WERI-Rb-1 (cell line): ENCODE measurements at places on chromosomes 6 and 20.
A peak's percentile ranks its signal among the peaks of the same experiment; 100 is the strongest.

DNA sequence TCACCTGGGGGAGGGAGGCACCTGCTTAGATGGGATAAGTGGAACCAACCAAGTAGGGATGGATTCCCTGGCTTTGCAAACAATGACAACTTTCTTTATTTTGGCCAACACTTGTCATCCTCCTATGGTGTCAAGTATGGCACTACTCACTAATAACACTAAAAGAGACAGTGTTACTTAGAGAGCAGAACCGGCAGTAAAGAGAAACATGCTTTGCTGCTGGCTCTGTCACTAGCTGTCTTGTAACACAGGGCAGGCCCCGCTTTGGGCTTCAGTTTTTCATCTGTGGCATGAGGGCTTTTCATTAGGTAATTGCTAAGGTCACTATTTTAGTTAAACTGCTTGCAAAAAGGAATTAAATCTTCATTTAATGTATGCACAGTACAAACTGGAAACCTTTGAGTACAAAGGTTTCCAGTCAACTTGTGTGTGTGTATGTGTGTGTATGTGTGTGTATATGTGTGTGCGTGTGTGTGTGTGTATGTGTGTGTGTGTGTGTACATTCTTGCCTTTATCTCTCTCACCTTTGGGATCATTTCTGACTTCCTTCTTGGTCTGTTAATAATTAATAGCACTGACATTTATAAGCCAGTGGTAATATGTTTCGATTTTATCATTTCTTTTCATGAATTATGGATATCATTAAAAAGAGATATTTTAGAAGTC, 64.7 kb downstream of the BTBD3 start:
- DNase-seq, result no peak

DNA sequence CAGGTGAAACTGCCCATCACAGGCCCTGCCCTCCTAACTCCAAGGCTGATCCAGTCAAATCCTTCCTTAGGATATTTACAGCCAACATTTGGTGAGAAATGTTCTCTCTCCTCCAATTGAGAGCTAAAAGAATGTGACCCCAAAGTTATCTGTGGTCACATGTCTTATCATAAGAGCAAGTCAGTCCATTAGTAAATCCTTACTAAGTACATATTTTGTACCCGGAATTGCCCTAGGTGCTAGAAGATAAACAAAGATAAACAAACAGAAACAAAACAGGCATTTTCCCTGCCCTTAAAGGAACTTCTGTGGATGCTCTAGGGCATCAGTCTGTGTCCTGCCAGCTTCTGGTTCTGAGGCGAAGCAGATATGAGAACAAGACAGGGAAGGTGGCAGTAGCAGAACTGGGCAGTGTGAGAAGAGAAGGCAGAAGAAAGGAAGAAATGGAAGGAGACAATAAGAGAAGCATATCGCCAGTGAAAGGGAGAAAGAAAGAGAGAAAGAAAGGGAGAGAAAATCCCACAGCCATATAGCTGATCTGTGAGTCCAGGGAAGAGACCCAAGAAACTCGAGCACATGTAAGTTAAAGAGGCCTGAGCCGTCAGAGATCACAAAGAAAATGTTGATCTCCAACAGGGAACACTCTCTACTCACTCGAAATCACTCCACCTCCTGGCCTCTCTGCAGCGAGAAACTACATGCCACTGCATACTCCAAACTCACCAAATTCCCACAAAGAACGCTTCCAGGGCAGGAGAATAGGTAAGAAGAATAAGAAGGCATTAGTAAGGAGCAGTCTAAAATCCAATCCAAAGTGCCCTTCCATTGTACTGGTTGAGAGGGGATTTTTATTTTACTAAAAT, 41.7 kb downstream of the CDK5RAP1 start:
- DNase-seq, result no peak

DNA sequence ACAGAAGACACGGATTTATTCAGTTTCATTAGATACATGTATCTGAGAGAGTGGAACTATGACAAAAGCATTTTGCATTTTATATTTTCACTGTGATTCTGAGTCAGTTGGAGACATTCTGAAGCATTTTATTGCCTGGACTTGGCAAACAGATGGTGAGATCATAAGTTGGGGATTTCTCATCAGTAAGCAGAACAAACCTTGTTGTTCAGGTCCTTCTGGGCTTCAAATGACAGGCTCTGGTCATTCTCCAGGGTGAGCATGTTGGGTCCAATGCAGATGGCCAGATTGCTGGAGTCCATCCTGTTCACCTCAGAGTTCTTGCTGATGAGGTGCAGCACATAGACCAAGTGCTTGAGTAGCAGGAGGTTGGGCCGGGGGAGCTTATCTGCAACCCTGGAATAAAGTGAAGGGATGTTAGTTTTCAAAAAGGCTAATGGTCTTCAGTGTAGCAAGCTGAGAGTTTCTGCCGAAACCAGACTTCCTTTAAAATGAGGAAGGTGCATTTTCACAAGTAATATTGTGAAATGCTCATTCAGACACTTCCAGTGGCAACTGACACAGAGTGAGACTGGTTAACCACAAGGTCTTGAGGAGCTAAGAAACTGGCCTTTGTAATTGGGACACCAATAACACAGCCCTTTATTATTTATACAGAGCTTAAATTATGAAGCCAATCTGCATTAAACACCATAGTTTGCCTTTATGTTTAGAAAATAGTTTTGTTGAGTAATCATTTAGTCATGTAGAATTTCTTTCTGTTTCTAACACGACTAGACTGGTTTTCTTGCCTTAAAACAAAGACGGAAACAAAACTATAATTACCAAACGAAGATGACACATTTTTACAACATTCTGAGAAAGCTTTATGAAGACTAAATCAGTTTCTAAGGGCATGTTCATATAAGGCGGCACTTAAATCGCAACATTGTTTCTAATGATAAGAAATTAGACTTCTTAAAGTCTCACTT, 5.6 kb downstream of the TAGAP start:
- DNase-seq, result no peak

DNA sequence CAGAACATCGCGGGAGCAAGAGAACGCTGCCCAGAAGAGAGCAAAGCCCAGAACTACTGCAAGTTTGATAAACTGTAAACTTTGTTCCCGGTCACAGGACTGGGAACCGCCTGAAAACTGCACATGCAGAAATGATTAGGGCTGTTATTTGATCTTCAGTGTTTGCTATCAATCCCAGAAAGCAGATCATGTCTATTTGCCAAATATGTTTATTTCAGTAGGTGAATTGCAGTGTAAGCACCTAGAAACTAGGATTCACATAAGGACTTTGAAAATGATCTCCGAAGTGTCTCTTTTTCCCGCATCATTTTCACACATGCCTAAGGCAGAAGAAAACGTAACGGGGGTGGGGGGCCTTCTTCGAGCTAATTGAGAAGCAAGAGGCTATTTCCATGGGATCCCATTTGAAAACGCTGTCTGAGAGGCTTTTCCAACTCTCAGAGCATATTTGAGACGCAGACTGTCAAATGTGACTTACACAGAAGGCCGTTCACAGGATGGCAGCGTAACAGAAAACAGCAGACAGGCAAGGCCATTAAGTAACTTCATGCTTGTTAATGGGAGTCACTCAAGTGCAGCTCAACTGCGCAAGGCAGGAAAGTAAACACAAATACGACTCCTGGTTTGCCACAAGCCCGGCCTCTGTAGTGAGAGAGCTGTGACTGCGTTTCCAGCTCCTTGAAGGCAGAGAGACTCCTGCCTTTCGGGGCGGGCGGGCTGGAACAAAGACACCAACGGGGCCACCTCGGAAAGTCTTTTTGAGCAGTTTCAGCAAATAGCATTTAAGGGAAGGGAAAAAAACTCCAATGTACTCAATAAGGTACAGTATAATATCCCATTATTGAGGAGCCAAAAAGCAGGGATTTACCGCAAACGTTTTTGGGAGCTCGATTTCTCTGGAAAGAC, 144.7 kb upstream of the ZNF217 start:
- DNase-seq, result peak; percentile 72

DNA sequence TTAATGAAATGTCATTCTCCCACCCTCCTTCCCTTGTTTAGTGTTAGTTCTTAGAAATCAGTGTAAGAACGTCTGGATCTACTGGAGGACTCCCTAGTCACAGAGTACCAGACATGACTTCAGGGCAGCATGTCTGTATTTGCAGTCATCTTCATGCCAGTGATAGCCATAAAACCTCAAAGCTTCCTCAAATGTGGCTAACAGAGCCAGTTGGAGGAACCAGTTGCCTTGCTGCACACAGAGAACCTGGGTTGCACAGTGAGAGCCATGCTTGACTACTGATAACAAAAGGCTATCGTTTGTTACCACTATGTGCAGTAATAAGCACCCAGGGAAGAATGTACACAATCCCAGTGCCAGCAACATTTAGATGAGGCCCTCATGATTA, 20.1 kb downstream of the NT5E start:
- DNase-seq, result no peak

DNA sequence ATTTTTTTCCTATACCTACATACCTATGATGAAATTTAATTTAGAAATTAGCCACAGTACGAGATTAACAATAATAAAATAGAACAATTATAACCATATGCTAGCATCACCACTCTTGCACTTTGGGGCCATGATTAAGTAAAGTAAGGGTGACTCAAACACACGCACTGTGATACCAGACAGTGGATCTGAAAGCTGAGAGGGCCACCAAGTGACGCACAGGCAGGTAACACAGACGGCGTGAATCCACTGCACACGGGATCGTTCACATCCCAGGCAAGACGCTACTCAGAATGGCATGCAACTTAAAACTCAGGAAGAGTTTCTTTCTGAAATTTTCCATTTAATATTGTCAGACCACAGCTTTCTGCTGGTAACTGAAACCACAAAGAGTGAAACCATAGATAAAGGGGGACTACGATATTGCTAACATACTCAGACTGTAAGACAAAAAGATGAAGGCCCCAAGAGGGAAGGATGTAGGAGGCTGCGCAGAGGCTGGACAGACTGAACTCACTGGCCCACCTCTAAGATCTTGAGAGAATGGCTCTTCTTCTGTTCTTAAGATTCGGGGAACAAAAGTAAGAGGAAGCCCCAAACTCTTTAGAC, 17.9 kb downstream of the RRBP1 start:
- no peak for DNase-seq

DNA sequence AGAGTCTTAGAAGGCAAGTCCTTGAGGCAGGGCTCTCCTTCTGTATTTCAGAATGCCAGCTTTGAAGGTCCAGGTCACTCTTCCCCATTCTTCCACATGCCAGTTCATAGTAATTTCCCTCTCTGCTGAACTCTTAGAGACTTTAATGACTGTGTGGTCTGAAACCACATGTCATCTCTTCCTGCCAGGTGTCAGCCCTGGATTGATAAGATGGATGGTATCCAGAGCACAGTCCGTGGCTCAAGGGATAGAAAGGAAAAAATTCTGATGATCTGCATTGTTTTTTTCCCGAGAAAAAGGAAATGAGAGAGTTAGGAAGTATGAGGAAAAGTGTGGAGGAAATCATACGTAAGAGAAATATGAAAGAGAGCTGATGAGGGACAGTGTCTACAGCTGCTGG, 250.9 kb downstream of the TPBG start:
- no peak for DNase-seq

DNA sequence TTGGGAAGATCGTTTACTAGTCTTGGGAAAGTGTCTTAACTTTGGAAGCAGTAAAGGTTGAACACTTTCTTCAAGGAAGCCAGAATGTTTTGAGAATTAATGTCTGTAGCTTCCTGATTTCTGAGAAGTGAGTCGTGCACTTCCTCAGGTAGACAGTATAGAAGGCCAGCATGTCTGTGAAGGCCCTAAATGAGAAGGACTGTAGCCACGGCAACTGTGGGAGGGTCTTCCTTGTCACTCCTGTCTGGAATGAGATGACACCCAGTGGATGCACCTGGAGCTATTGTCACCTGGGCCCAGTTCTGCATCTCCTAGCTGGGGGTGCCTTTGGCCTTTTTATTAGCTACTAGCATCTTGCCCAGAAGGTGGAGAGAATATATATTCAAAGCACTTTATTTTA, 8.8 kb downstream of the STX16 start:
- DNase-seq, result no peak

GRCh38 chr6:16204653-16205376, 33.6 kb upstream of the GMPR start:
- no peak for DNase-seq

DNA sequence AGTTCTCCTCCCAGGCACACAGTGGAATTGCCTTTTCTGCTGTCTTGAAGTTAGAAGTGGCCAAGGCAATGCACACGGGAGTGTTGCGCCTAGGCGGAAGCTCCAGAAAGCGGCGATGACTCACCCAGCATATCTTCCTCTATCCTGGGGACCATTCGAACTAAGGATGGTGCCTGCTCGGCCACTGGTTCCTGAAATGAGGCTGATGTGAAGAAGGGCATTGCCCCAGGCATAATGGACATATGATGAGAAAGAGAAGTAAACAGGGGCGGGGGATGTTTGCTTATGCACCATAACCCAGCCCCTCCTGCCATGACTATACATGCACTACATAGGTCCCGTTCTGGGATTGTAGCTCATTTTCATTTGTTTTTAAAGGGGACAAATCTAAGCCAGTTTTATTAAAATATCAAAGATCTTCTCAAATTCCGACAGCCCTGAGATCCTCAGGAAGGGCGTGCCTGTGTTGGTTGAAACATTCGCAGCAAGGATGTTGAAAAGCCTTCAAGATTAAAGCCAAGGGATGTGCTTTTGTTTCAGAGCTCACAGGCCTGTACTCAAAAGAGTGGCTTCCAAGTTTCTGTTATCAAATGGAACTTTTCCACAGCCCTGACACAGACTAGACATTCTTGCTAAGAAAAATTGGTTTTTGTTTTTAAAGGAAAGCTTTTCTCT, 218.5 kb downstream of the LY86 start:
- DNase-seq, result no peak

DNA sequence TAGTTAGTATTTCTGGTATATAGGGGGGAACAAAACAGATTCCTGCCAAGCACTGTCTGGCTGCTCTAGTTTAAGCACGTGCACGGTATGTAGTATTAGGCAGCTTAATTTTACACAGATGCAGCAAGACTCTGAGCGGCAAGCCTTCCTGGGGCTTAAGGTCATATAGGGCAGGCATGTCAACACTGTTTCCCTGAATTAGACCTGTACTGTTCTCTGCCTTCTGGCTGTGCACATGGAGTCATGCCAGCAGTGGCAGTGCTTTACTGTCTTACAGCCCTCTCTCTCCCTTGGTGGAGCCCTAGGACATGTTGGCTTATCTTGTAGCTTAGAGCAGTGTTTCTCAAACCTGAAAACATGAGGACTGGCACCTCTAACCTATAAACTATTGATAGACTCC, 56.6 kb downstream of the PHF20 start:
- peak; percentile 61 for DNase-seq

DNA sequence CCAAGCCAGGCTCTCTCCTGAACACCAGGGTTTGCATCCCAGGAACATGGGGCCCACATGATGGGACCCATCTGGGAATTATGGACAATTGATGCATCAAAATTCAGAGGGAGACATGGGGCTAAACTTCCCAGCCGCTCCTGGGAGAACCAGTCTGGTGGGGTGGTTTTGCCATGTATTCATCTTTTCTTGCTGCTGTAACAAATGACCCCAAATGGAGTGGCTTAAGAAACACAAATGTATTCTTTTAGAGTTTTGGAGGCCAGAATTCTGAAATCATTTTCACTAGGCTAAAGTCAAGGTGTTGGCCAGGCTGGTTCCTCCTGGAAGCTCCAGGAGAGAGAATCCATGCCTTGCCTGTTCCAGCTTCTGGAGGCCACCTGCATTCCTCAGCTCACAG, 6.5 kb downstream of the SLC13A3 start:
- DNase-seq, result no peak

- no peak for DNase-seq
Observed at GRCh38 chr6:8268156-8268555, 165.8 kb upstream of the EEF1E1 start.
